ENCODE measurements at places on chromosomes 12 and 14. TPM values are rescaled to one million over a fixed set of nuclear protein-coding genes. Genes with fewer than 3 reads are reported as not detected.

RBMS2 gene
- 44.7 TPM for total RNA-seq

GRCh38 chr12:14157088-14157747 lies 175.8 kb upstream of the GRIN2B start:
- DNase-seq: no peak

ADAM21 gene
- total RNA-seq: not detected

PROX2 gene
- not detected for total RNA-seq

LALBA gene
- total RNA-seq: not detected

All from PC-9 (cell line).